ENCODE measurements at places on chromosomes 11 and 22. TPM values are rescaled to one million over a fixed set of nuclear protein-coding genes. Genes with fewer than 3 reads are reported as not detected.

Gene USH1C
- total RNA-seq = not detected

Gene OR9Q2
- not detected for total RNA-seq

Gene CD3E
- not detected for total RNA-seq

GRCh38 chr11:59666969-59667368 lies 1.9 kb downstream of the PATL1 start:
- DNase-seq = peak; percentile 53

Data from fibroblast of villous mesenchyme (primary cell).